ENCODE measurements at places on chromosomes 2 and 18.

GRCh38 chr2:164061129-164061746 lies 325.4 kb upstream of the FIGN start:
- no peak for DNase-seq

- no peak for DNase-seq
Observed at GRCh38 chr2:109028277-109028676, 39.3 kb upstream of the EDAR start.

GRCh38 chr2:127106457-127106990 lies 430 bp downstream of the BIN1 start:
- no peak for DNase-seq

DNA sequence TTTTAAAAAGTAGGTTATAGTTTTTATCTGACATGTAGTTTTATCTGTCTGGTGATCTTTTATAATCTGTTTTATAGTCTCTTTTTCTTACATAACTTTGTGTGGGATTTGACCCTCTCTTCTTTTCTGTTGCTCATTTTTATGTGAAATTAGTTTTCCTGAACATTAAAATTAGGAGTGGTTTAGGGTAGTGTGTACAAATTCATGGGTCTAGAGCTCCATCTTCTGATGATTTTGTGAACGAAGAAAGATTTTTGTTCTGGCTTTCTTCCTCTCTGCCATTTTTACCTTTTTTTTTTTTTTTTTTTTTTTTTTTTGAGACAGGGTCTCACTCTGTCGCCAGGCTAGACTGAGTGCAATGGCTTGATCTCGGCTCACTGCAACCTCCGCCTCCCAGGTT lies 46.6 kb downstream of the SLC30A6 start:
- DNase-seq: no peak

DNA sequence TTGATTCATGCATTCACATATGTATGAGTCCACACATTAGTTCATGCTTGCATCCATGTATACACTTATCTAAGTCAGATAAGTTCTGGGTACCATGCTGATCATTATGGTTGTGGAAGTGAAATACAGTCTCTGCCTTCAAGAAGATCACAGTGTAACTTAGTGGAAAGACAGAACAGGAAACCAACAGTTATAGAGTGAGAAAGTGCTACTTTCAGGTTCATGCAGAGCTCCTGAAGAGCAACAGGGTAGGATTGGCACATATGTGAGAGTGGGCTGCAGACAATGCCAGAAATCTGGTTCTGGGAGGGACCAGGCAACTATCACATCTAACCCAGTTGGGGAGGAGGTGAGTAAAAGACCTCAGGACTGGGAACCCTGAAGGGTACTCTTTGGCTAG lies 35.4 kb upstream of the PGAP1 start:
- no peak for DNase-seq

GRCh38 chr2:120857422-120857821 lies 121.8 kb downstream of the GLI2 start:
- DNase-seq: no peak

DNA sequence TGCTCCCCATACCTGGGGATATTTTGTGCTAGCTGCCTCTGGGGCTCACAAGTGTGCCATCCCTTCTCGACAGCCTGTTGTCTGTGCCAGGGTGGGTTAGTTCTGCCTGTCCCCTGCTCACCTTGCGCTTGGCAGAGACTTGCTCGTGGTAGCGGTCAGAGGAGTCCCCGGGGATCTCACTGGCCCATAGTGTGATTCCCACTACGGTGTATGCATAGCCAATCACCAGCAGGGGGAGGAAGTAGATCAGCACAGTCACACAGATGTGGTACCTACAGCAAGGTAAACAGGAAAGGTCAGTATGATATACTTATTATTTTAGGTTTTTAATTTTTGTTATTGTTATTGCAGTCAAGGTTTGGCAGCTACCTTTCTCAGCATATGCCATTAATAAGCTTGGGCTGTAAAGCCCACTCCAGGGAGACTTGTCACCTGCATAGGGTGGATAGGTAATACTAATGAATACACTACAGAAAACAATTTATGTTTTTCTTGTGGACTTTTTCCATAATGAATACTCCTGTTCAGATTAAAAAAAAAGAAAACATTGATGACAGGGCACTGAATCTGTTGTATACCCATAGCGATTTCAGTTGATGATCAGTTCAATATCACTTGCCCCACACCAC lies 95.2 kb downstream of the POLE4 start:
- DNase-seq: no peak

DNA sequence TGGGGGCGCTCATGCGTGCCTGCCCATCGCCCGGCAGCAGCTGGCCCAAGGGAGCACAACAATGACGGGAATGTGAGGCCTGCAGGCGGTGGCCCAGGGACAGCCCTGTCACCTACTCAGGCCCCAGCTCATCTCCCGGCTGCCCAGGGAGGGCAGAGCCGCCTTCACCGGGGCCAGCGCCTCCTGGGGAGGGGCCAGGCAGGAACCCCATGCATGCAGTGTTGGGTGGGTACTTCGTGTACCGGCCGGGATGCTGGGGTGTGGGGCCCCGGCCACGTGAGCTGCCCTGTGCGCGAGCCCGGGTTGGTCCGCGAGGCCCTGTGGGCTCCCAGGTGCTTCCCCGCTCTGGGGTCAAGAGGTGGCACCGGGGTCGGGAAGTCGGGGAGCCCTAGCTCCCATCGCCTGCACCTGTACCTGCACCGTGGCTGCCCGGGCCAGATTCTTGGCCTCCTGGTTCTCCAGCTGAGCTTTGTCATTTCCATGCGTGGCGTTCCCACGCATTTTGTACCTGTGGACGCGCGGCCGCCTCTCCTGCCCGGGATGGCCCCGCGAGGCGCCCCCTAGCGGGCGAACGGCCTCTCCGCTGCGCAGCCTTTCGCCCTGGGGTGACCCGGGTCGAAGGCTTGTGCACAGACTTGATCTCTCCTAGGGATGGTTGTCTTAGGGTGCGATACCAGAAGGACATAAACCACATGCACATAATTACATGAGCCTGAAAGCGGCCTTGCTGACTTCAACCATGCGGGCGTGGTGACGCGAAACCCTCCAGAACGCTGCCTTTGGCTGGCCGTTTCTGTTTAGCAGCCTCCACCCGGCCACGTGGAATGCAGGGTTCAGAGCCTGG lies 950 bp downstream of the KLHL30 start:
- no peak for DNase-seq

DNA sequence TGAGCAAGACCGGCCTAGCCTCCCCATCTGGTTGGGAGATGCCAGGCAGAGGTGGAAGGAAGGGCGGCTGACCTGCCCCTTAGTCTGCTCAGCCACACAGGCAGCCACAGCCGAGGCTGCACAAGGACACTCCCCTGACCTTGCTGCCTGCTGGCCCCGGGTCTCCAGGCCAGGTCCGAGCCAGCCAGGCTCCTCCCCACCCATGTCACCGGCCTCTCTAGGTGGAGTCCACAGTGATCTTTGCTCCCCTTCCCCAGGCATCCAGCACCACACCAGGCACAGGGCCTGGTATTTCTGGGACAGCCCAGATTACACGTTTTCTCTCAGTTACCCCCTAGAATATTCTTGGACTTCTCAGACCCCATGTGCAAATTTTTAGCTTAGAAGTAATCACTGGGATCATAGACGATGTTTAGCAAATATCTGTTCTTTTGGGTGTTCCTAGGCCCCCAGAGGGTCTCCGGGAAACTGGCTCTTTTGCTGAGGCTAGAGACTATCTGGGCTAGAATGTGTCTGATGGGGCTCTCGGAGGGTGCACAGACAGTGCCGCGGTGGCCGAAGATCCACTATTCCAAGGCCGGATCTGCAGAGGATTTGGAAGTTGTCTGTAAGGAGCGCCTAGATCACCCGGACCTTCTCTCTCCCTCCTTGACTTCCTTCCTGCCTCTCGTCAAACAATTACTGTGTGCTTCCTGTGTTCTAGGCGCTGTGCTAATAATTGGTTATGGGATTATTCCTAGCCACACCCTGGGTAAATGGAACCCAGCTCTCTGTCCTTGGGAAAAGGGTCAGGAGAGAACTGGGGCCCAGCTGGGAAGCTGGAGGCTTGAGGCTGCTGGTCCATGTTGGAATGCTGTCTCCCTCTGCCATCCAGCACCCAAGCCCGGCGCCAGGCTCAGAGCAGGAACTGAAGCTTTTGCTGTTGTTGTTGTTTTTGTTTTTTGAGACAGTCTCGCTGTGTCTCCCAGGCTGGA lies 46.9 kb downstream of the ODC1 start:
- no peak for DNase-seq

GRCh38 chr2:8491296-8492027 lies 190.4 kb upstream of the ID2 start:
- DNase-seq: no peak

GRCh38 chr2:67839242-67839641 lies 223.6 kb downstream of the C1D start:
- no peak for DNase-seq

DNA sequence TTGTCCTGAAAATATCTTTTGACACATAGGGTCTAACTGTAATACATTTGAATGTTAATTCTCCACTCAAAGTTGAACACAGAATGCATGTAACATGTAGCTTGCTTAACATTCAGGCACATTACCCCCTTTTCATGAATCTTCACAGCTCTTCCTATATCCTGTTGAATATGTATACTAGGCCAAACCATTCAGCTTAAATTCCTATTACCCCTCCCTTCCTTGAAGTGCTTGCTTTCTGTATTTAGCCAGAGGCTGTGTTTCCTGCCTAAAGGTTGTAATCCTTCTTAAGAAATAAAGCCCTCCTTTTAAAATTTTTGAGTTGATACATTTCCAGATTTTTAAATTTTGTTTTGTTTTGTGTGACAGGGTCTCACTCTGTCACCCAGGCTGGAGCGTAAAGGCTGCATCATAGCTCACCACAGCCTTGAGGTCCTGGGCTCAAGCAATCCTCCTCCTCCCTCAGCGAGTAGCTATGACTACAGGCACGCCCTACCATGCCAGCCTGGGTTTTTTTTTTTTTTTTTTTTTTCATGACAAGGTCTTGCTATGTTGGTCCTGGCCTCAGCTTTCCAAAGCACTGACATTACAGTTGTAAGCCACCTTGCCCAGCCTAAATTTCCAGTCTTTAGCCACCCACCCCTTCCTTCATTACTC lies 357.6 kb downstream of the DSC3 start:
- no peak for DNase-seq
